ENCODE measurements at places on chromosomes 4 and X.

DNA sequence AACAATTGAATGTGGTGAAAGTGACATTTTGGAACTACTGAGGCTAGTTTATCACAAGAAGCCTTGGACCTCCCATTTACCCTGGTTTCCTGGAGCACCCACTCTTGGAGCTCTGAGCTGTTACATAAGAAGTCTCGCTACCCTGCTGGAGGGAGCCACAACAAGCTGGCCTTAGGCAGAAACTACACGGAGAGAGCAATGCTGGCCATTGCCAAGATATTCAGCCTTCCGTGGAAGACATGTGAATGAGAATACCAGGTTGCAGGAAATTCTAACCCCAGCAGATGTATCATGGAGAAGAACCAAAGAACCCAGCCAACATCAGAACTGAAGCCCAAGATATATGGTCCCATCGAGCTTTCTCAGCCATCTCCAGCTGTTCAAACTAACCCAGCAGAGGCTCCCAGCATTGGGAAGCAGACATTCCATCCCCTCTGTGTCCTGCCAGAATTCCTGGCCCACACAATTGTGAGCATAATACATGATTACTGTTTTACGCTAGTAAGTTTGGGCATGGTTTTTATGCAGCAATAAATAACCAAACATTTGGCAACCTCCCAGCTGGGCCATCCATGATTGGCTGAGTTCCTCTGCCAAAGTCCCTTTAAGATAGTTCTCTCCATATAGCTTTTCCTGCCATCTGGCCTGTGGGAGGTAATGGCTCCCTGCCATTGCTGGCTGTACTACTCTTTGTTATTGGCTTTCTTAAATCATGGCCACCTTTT is 17.9 kb upstream of the PDE5A start:
- DNase-seq, result no peak

GRCh38 chr4:119933606-119934005 is 133.0 kb downstream of the MAD2L1 start:
- DNase-seq, result peak; percentile 59

GRCh38 chrX:103258275-103258674 is 3.3 kb upstream of the TCEAL8 start:
- no peak for DNase-seq

DNA sequence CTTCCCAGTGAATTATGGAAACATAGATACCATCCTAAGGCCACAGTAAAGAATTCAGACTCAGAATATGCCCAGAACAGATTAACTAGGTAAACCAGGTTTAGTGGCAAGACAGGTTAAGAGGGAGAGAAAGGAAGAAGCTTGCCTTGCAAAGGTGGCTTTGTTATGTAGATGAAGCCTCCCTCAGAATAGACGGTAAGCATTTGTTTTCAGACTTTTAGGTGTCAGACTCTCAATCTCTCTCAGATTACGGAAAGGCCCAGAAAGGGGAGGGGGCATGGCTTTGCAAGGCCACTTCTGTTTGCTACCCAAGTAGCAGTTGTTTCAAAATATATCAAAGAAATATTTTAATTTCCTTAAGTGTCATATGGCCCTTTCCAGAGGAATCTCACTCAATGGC is 457.1 kb upstream of the BOD1L1 start:
- DNase-seq, result no peak

GRCh38 chr4:147749811-147750321 is 18.0 kb downstream of the ARHGAP10 start:
- peak; percentile 76 for DNase-seq

DNA sequence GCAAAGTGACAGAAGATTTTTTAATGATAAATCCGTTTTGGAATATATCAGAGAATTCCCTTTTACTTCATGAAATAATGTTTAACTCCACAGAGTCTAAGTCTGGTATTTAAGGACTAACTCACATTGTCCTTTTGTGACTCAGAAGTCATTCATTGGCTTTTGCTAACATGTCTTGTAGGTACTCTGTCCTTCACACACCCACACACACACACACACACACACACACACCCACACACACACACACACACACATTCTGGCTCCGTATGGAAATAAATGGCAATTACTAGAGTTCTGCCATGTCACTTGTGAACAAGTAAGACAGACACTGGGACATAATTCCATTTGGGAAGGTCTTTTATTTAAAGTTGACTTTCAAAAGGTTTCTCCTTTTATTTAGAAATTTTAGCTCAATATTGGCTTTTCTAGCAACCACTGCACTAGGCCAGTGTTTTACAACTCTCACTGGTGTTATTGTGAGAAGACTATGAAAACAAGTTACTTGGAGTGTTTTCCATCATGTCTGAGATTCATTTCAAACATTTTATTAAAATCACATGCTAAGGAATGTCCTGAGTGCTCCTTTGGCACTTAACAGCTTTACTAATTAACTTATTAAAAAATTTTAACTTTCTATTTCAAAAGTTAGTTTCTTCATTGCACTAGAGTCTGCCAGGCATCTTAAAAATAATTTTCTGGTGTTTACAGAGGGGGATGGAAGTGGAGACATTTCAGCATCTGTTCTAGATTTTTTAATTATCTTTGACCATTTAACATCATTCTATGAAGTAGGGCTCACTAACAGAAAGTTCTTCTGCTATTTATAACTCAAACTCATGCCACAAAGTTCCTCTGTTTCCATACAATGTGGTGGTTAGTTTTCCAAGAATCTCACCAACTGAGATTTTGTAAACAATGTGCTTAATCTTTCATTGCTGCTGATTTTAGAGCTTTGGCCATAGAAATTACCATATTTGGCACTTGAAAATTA is 240.3 kb upstream of the GPC4 start:
- DNase-seq, result no peak

DNA sequence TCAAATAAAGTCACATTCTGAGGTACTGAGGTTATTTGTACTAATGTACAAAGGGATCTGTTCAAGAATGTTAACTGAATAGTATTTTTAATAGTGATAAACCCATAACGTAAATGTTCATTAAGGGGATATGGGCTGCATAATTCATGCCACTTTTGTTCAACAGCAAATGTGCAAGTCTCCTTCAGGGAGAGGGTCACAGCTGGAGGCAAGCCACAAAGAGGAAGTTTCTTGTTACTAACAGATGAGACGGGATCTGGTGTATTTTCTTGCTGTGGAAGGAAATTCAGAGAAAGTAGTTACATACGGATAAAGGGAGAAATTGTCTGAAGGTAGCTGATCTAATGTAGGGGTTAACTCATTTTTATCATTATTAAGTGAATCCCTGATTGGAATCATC is 10.0 kb downstream of the ZFP42 start:
- no peak for DNase-seq

DNA sequence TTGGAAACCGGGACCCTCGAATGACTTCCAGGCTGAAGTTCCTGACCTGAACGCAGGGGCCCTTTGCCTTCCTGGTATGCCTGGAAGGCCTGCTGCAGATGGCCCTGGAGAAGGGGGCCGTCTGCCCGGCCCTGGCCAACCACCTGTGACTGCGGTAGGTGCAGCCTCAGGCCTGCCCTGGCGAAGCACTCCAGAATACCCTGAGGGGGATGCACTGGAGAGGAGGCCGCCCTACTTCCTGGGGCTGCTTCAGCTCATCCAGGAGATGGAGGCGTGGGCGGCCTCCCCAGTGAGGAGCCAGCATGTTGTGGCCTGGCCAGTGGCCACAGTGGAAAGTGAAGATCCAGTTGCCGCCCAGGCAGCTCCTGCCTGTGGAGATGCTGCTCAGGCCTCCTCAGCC is 26.4 kb upstream of the PNMA3 start:
- no peak for DNase-seq

GRCh38 chr4:128639541-128640270 is 169.8 kb upstream of the JADE1 start:
- DNase-seq, result no peak
